NCI-H526 (cell line): ENCODE measurements at places on chromosomes 3 and 15.

DNA sequence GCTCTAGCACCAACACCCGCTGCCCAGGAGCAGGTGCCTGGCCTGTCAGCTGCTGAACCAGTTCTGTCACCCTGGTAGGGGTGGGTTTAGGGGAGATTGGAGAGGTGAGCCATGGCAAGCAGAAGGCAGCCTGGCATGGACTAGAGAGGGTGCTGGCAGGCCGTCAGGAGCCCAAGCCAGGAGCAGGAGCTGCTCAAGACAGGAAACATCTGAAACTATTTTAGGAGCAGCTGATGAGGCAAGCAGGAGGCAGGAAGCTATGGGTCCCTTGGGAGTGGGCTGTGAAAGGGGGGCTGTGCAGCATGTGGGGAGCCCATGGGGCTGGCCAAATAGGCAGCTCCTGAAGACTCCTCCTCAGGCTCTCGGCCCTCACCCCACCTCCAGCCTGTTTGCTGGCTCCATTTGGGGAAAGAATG lies 2.3 kb downstream of the INKA1 start:
- DNase-seq, result peak; percentile 55

DNA sequence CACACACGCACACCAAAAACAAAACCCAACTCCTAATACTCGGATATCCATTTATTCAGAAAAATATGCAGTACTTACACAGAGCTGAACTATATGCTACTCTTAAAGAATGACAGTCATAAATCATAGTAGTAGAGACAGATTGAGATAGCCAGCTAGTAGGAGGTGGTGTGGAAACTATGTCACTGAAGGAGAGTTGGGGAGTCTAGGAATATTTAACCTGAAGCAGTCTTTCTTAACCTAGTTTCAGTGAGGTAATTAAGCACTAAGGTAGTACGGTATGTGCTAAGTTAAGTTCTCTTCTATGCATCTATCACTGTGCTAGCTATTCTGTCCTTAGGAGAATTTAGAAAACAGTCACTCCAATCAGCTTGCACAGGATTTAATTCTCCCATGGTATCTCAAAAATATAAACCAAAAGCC lies 54.2 kb downstream of the ANKRD28 start:
- DNase-seq, result no peak

- DNase-seq, result no peak
Observed at GRCh38 chr15:52417957-52418356, 110.7 kb downstream of the MYO5A start.

DNA sequence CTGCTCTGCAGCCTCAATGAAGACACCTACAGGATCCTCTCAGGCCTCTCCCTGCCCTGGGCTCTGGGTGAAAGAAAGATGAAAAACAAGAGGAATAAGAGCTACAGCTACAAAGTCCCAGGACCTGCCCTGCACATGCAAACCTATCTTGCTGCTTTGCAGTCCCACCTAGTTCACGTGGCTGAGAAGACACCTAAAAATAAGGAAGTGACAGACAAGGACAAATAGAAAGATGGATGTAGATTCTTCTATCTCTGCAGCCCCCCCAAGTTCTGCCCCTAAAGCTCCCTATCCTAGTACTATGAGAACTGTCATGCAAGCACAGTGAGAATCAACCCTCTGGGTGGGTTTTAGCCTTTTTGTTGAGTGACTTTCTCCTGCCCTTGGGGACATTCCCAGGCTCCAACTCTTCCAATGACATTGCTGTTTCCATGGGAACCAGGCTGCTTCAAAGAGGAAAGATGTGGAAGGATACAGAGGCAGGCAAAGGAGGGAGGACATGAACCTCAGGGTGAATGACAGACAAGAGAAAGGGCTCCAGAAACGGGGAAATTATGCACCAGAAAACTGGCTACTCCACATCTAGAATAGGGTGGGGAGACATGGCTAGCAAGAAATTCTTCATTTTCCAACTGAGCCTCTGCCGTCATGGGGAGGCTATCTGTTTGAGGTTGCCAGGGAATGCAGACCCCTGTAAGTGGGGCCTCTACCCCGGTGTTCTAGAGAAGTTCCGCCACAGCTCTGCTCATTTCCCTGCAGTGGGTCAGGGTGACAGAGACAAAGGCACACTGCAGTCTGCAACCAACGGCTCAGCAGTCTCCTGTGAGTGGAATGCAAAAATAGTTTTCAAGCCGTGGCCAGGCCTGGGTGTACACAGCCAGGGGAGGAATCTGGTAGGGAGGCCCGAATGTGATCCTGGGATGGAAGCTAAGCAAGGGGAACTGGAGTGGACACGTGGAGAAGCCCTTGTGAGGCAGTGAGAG lies 5.2 kb downstream of the CSPG5 start:
- DNase-seq, result no peak

- no peak for DNase-seq
Observed at GRCh38 chr15:69896606-69897005, 201.1 kb downstream of the TLE3 start.

- no peak for DNase-seq
Observed at GRCh38 chr3:45985532-45986302, 9.9 kb downstream of the FYCO1 start.

- DNase-seq, result no peak
Observed at GRCh38 chr15:63233667-63234423, 43.6 kb upstream of the APH1B start.

DNA sequence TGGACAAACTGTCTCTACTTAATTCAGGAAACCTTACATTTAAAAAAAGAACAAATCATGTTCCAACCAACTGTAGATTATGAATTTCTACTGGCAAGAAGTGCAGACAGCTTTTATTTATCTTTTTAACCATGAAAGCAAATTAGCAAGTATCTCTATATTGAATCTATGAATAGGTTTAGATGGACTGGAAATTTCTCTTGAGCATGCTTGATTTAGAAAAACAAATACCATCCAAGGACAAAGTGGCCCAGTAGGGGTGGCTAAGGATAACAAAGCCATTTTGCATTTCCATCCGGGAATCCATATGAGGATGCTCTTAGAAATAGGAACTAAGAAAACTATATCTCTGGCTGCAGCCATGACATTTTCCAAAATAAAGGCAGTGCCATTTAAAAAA lies 150.6 kb downstream of the KCNMB2 start:
- DNase-seq, result no peak

DNA sequence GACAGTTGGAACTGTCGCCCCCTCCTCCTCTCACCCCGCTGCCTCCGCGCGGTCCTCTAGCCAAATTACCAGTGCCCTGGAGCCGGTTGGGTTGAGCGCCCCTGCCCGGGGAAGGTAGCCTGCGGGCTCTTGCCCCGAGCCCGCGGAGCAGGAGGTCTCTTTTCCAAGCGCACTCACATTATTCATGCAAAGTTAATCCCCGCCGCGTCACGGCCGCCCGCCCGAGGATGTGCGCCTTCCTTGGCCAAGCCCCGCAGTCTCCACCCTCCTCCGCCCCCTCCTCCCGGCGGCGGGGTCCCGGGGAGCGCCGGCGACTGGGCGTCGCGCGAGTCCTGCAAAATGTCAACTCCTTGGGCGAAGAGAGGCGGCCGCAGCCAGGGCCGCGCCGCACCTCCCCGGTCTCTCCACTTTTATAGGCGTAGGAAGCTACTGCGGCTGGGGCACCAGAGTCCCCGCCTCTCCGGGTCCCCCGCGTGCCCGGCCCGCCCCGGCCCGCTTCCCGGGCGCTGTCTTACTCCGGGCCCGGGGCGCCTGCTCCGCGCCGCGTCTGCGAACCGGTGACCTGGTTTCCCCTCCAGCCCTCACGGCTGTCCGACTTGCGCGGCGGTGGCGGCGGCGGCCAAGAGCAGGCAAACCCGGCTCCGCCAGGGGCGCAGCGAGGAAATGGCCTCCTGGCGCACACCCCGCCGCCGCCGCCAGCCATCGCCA lies at the start of gene THRB:
Gene THRB (minus strand): TSS at position 233 of the 708 bp plus-strand sequence.
- DNase-seq, result no peak

- DNase-seq, result no peak
Observed at GRCh38 chr3:83863380-83863779, 1095.4 kb upstream of the CADM2 start.

GRCh38 chr3:184377882-184378445 lies at the start of gene THPO:
TSS of gene THPO (minus strand) at chr3:184378207. CDS start at chr3:184376259, 1,948 bp downstream.
- no peak for DNase-seq

DNA sequence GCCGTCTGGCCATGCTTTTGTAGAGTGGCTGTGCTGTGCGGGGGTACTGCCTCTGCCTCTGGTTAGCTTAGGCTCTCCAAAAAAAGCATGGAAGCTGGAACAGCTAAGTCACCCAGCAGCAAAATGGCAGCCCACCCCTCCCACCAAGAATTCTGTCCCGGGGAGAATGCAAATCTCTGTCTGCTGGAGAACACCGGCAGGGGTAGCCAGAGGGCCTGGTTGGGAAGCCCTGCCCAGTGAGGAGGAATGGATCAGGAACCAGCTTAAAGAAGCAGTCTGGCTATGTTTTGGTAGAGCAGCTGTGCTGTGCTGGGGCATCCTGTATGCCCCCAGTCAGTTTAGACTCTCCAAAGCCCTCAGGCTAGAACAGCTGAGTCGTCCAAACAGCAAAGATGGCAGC lies 56.2 kb upstream of the PTPRG start:
- no peak for DNase-seq

GRCh38 chr3:100093831-100094230 lies 20.5 kb downstream of the FILIP1L start:
- DNase-seq, result no peak

- DNase-seq, result no peak
Observed at GRCh38 chr3:21825684-21826083, 74.7 kb upstream of the ZNF385D start.

- no peak for DNase-seq
Observed at GRCh38 chr3:101810022-101810418, 31.0 kb downstream of the NXPE3 start.

- DNase-seq, result peak; percentile 33
Observed at GRCh38 chr3:149291178-149291577, 42.3 kb downstream of the TM4SF18 start.

- DNase-seq, result no peak
Observed at GRCh38 chr3:111884411-111885018, 25.4 kb downstream of the PHLDB2 start.

DNA sequence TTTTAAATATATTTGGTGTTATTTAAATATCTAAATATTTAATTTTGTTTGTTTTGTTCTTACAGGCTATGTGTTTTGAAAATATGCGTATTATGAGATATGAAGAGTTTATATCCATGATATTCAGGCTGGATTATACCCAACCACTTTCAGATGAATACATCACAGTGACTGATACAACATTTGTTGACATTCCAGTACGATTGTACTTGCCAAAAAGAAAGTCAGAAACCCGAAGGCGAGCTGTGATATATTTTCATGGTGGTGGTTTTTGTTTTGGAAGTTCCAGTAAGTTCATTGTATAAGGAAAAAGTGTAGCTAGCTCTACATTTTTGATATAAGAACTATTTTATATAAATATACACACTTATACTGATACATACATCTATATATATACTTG lies 6.9 kb downstream of the AADACL2 start:
- no peak for DNase-seq

GRCh38 chr3:53616321-53616720 lies 121.9 kb downstream of the CACNA1D start:
- DNase-seq, result no peak

DNA sequence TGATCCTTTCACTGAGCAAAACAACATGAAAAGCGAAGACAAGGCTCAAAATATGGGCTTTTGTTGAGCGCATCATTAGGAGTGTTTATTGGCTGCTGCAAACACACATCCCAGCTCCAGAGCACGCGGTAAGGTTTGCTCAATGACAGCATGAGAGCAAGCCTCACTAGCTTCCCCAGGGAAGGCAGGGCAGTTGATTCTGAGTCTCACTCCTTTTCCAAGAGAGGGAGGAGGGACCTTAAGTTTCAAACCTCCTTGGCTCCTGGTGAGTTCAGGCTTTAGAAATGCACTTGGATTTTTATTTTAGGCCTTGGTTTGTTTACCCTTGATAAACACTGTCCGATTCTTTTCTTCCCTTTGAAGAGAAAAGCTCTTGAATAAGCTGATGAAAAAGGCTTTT lies 69.1 kb upstream of the CACNA2D3 start:
- no peak for DNase-seq

GRCh38 chr3:32106929-32107362 lies 526 bp downstream of the GPD1L start:
- DNase-seq, result peak; percentile 16

DNA sequence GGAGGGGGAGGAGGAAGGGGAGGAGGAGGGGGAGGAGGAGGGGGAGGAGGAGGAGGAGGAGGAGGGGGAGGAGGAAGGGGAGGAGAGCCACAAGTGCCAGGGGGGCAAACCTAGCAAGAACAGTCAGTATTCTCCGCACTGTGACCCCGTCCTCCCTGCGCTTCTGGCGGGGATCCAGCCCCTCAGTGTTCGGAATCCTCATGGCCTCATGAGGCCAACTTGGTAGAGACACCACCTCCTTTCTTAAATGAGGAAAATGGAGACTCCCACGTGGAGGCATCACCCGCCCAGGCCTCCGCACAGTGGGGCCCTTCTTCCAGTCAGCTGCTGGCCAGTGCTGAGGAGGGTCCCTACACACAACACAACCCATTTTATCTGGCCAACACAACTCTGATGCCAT lies 163.4 kb downstream of the XXYLT1 start:
- no peak for DNase-seq

DNA sequence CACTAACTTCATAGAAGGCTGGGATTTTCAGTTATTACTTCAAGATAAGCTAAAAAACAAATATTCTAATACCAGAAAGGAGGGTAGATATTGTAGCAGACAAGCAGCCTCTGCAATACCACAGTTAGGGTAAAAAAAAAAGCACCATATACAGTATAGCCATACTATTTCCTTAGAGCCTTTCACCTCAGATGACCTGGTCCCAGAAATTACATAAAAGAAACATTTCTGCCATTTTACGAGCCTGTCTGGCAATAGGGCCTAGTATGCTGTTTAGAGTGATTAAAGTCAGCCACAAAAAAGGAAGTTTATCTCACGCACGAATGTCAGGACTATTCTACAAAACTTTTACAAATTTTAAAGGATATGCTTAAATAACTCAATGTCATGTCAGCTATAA lies 1016.6 kb downstream of the PLOD2 start:
- no peak for DNase-seq

GRCh38 chr15:57582090-57582489 lies 9.6 kb upstream of the MYZAP start:
- no peak for DNase-seq

DNA sequence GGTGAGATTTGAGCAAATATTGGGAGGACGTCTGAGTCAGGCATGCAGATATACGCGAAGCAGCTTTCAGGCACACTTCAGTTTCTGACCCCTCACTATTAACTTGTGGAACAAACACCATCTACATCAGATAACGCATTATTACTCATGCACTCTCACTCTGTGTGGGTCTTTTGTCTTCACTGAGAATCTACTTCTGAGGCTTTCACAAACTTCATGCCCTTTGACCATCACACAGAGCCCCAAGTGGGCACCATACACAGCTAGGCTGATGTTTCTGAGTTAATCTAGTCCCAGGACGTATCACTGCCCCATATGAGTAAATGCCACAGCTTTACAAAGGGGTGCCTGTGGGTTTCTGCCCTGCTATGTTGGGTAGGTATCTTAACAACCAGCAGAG lies 39.6 kb upstream of the IP6K2 start:
- DNase-seq, result no peak

- no peak for DNase-seq
Observed at GRCh38 chr3:63874769-63875168, 11.1 kb downstream of the ATXN7 start.

- no peak for DNase-seq
Observed at GRCh38 chr15:32129815-32130214, 99.5 kb downstream of the CHRNA7 start.

GRCh38 chr15:81573098-81573746 lies 199.2 kb upstream of the TMC3 start:
- DNase-seq, result no peak
